ENCODE measurements at places on chromosomes 7 and 10.

DNA sequence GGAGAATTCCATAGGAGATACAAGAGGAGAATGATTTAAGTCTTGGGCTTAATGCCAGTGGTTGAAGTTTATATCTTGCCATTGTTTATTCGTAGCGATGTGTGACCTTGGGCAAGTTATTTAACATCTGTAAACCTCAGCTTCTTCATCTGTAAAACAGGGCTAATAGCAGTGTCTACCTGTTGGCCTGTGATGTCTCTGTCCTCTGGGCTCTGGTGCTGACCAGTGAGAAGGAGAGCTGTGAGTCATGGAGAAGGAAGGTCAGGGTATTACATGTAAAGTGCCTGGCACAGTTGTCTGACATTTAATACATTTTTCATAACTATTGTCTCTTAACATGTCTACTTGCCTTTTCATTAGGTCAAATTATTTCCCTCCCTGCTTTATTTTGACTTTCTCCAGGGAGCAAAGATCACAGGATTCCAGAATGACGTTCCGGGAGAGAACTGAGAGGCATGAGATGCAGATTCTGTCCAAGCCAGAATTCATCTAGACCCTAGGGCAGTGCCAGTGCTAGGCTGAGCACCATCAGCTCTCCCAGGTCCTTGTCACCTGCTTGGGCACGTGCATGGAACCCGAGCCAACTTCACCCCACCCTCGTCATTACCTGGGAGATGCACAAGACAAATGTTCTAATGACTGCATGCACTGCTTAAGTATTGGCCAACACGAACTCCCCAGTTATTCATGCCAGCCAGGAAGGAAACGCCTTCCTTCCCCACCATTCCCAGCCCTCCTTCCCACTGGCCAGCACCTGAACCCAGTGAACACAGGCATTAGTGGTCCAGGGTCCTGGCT is 187.9 kb downstream of the DPY19L1 start:
- ATAC-seq: no peak

DNA sequence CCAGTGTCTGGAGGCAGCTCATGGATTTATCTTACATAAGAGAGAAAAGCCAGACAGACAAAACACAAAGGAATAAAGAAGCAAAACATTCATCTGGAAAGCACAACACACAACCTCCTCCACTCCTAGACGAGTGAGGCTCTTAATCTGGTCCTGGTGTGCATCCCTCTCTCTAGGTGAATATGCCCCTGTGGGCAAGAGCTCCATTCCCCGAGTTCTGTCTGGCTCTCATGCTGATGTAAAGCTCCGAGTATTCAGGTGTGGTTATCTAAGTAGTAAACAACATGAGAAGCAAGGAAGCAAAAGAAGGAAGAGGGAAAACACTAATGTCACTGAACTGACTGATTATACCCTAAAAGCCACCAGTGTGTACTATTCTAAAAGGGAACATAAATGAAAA is 47.9 kb upstream of the FEZF1 start:
- no peak for ATAC-seq

GRCh38 chr10:320771-321170 is 185.5 kb downstream of the ZMYND11 start:
- no peak for ATAC-seq

DNA sequence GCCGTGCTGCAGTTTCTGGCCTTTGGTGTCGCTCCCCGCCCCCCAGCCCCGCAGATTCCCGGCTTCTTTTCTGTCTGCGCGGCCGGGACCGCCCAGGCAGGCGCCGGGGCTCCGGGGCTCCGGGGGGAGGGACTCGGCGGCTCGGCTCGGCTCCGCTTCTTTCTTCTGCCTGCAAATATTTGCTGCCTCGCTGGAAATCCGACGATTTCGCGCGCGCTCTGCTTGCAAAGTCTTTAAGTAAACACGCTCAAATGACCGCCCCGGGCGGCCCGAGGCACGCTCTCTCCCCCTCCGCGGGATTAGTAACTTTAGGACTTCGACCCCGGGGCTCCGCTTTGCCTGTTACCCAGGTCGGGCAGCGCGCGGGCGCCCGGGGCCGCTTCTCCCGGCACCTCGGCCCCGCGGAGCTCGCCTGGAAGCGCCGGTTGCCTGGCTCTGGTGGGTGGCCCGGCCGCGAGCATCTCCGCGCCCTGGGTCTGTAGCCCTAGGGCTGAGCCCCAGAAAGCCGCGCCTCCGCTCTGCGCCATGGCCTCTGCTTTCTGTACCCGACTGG is 3.9 kb upstream of the GATA3 start:
- ATAC-seq: no peak

DNA sequence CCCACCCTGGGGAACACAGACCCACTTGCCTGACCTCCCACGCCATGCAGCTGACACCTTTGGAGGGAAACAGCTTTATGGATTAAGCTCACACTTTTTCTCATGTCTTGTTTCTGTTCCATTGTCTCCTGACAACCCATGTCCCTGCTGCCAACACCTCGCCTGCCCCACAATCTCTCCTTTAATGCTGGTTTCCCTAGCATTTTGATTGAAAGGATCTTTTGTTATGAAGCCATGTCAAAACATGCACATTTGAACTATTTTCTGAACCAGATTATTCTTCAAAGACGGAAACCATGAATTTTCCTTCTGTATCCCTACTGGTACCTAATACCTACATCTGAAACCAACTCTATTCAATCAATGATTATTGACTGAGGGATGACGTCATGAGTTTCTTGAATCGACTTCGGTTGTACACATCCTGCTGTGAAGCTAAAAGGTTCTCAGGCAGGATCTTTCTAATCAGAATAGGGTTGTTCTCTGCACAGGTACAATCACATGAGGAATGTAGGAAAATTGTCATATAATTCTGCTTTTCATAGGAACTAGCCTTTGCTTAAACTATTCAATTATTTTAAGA is 106.2 kb upstream of the NEBL start:
- no peak for ATAC-seq

DNA sequence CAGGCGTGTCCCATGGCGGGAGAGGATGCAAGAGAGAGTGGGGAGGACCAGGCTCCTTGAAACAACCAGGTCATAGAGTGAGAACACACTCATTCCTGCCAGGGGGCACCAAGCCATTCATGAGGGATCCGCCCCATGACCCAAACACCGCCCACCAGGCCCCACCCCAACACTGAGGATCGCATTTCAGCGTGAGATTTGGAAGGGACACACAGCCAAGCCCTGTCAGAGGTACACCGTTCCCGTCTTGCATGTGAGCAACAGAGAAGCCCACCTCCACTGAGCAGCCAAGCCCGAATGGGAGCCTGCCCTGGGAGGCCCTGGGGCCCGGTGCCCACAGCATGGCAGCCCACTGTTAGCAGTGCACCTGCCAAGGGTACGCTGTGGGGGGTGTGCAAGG is 7.9 kb upstream of the ARPC1B start:
- no peak for ATAC-seq

GRCh38 chr10:67760272-67760671 is 64.3 kb upstream of the CTNNA3 start:
- no peak for ATAC-seq

DNA sequence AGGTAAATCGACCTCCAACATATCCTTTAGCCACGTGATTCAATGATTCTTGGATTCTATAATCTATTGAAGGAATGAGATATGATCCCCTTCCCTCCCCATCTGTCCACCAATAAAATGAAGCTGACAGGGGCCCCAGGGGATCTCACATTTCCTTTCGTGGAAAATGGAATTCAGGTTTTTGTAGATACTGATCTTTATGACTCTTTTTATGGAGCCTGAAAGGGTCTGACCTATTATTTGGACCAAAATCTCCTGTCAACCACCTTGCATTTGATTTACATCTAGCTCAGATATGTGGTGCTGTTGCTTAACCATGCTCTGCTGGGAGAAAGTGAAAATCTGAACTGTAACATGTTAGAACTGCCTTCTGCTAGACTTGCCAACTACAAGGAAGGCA is 234.0 kb upstream of the CXCL12 start:
- ATAC-seq: no peak

DNA sequence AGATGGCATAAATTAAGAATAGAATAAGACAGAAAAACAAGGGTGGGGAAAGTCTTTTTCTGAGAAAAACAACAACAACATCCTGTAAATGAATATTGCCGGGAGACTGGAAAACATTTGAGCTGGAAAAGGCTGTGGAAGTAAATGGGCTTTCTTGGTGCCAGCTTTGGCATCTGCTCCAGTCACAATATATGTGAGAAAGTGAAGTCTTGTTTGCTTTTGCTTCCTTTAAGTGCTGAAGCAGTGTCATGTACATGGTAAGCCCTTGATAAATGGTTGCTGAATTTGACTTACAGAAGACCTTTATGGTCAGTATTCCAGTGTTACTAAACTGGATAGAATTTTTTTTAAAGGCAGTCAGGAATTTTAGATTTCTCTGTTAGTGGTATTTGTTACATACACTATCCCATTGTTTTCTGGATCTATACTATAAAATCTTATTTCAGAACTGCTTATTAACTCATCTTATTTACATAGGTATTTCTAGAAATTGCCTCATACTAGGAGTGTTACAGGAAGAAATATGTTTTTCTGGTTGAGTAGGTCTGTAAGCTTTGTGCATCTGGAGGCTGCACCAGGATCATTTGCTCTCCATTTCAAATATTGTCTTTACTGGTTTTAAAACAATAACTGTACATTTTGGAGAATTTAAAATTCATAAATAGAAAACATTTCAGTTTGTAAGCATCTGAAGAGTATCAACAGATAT is 201.7 kb upstream of the FOXP2 start:
- no peak for ATAC-seq

GRCh38 chr7:4667776-4668509 is 14.2 kb upstream of the FOXK1 start:
- no peak for ATAC-seq

DNA sequence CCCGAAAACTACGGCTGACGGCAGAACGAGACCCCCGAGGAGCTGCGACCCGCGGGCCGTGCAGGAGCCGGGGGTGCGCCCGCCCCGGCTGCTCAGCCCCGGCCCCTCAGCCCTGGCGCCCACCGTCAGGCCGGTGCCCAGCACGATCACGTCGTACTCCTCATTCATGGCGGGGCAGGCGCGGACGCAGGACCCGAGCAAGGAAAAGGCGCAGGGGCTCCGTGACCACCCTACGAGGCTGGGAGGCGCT is 218 bp downstream of the GDI2 start:
- peak; percentile 52 for ATAC-seq

- no peak for ATAC-seq
These were observed 24.3 kb downstream of the CPVL start for GRCh38 chr7:29122081-29122480.

DNA sequence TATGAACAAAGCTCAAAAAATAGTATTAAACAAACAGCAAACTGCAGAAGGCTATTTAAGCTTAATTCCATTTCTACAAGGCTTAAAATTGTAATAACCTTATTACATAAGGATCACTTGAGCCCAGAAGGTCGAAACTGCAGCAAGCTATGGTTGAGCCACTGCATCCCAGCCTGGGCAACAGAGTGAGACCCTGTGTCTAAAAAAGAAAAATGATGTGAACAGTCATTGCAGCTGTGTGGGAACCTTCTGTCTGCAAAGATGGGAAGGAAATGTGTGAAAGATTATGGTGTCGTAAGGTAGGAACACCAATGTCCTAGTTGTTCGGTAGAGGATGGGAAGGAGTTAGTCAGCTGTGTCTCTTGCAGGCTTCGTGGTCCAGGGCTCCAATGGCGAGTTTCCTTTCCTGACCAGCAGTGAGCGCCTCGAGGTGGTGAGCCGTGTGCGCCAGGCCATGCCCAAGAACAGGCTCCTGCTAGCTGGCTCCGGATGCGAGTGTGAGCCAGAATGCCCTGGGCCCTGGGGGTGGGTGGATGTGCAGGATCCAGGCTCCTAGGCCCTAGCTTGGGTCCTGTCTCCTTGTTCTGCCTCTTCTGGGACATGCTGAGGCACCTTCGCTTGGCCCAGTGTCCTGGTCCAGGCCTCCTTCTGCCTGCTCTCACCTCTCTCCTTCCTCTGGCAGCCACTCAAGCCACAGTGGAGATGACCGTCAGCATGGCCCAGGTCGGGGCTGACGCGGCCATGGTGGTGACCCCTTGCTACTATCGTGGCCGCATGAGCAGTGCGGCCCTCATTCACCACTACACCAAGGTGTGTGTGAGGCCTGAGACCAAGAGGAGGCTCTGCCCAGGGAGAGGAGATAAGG is 9.1 kb downstream of the C10orf62 start:
- ATAC-seq: no peak

DNA sequence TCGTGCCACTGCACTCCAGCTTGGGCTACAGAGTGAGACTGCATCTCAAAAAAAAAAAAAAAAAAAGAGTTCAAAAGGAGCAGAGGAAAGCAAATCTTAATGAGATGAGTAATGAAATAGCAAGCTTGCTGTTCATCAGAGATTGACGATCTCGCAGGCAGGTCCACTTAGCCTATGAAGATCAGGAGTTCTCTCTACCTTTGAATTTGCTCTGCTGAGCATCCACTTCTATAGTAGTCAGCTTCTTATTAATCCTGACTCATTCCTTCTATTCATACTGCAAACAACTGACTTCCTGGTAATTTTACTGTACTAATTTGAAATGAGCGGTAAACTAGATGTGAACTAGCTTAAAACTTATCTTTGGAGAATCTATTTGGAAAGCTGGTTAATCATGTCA is 1014.6 kb downstream of the GATA3 start:
- ATAC-seq: no peak

GRCh38 chr7:23470330-23471105 is at the start of gene IGF2BP3:
Gene IGF2BP3 (minus strand): TSS chr7:23470491. CDS start chr7:23470110, 381 bp downstream.
- ATAC-seq: no peak

DNA sequence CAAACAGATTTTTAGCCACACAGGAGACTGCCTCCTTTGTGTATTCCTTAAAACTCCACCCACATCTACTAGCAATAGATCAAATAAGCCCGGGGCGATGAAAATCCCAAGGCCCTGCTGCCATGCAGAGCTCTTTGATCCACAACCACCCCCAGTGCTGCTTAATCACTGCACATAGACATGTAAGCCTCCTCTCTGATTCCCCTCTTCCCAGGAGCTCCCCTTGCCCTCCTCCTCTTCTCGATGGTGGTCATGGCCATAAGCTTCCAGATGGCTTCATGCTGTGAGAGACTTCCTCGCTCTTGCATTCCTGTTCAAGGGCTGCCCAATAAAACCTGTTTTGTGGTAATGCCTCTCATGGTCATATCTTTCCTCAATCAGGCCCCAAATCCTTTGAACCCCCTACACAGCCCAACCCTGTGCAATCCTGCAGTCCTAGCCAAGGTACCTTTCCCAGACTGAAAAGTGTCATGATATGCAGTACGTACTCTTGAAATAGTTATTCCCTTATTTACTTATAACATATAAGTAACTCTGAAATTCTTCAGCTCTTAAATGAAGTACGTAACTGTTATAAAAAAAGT is 158.5 kb downstream of the CACNA2D1 start:
- ATAC-seq: no peak

DNA sequence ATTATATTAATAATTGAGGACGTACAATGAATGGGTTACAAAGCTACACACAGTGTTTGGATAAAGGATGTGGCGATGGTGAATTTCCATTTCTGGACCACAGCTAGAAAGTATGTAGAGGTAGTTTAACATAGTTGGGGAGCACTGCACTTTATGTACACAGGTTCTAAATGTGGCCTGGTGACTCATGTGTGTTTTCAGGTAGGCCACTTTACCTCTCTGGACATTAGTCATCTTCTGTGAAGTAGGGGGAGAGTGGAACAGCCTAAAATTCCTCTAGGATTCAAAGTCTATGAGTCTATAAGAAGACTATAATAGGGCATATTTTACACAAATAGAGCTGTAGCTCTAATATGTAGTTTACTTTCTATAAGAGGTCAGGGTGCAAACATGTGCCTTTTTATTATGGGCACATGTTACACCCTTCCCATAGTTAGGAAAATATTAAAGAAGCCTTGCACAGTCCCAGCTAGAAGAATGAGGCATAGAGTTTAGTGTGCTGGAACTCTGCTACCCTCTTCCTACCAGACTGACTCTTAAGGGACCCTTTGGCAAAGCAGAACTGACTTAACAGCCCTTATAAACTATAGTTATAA is 594.9 kb downstream of the LRMDA start:
- ATAC-seq: no peak
